ENCODE measurements at places on chromosomes 6 and 20.

DNA sequence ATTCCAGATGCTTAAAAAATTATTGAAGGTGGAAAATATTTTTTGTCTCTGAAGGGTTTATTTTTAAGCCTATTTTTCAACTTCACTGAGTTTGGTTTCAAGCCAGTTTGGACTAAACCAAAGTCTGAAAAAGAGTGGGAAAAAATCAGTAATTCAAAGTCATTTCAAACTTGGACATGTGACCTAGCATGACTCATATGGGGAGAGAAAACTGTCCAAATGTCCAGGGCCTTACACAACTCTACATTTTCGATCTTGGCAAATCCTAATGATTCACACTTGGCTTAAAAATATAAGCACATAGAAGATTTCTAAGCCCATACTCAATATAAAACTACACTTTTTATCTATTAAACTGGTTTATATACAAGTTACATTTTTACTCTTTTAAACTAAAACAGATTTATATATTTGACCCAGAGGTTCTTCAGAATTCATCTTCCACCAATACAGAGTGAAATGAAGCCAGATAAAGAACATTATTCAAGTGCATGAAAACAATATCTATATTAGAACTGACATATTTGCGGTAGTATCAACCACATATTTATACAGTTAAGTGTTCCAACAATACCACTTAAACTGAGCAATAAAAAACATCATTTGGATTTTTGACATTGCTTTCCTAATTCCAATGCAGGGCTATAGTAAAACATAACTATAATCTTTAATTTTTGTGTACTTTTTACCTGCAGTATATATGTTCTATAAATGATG is 110.3 kb upstream of the TCF21 start:
- DNase-seq, result no peak

- DNase-seq, result no peak
Observed at GRCh38 chr6:3714111-3714510, 37.4 kb downstream of the PXDC1 start.

DNA sequence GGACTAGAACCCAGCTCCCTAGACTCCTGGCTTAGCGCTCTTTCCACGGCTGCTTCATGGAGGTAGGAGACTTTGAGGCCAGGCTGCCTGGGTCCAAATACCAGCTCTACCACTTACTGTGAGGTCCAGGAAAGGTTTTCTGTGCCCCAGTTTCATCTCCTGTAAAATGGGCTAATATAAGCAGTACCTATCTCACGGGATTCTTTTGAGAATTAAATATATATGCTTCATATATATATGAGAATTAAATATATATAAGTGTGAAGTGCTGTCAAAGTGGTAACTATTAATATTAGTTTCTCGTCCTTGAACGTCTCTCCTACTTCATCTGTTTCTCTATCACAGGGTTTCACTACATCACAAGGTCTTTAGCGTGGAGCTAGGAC is 10.2 kb upstream of the LY6G5C start:
- no peak for DNase-seq

- DNase-seq, result no peak
Observed at GRCh38 chr20:32336918-32337347, 21.2 kb upstream of the ASXL1 start.

DNA sequence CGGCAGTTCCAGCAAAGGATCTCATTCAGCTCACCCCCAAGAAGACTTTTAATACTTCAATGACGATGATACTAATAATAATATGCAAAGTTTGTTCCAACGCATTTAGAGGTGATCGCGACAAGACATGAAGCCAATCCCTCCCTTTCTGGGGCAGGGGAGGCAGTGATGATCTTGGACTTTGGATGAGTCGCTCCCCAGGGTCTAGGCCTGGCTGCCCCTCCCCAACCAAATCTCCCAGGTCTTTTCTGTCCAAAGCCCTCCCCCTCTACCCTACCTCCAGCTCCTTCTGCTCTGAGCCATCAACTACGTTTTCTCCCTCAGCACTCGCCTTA is 33.9 kb downstream of the HLA-A start:
- no peak for DNase-seq

GRCh38 chr6:42784717-42785498 is 3.1 kb downstream of the BICRAL start:
- DNase-seq, result no peak

- no peak for DNase-seq
Observed at GRCh38 chr20:57600320-57601210, 19.7 kb downstream of the ZBP1 start.

- no peak for DNase-seq
Observed at GRCh38 chr6:33183071-33183683, 9.1 kb downstream of the COL11A2 start.

DNA sequence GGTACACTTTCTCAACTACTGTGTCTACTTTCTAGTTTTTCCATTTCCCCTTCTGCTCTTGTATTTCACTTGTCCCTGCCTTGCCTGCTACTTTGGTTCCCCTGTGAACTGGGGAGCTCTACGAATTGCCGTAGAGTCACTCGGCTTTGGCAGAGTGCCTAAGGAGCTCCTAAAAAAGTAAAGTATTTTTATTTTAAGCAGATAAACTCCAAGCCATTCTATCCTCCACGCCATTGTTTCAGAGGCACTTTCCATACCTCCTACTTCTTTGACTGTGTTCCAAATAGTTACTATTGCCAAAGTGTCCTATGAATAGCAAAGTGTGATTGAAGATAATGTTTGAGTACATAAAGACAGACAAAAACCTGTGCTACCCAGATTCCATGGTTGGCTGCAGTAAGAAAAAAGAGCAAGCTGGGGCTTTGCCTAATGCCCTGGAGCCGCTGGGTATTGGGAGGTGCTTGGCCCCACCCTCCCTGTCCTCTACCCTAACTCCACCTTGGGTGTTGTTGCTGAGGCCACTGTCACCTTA is 5.1 kb upstream of the MBOAT1 start:
- DNase-seq, result no peak

GRCh38 chr6:42571611-42572342 is 7.9 kb downstream of the UBR2 start:
- DNase-seq, result no peak

DNA sequence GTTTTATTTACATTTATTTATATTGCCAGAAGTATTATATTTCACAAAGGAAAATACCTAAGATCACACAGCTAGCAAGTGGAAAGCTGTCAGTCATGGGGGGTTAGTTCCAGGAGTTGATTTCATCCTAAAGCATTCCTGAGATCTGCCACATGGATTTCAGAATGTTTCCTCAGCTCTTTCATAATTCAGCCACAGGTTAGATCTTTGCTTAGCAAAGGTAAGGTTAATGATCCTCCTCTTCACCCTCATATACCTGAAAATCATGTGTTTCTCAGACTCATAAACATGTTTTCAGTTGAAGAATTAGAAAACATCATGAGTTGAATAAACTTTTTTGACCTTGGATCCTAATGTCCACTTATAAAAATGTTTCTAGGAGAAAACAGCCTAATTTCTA is 215.4 kb downstream of the ARHGAP18 start:
- DNase-seq, result no peak

GRCh38 chr20:38238829-38239228 is 21.7 kb downstream of the KIAA1755 start:
- DNase-seq, result no peak

DNA sequence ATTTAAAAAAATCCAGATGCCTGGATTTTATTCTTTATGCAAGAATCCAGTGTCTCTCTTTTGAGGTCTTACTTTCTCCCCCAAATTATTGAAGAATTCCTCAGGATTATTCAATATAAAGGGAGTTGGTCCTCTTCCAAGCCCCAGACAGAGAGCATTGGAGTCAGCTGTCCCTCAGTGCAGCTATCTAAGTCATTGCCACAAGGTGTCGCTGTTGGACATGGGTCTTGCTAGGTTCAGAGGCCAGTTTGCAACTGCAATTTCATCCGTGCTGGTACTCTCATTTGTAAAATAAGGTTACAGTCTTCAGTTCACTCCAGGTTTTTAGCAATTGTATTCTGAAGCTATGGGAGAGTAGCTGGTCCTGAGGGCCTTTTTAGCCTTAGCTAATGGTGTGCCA is 27.8 kb downstream of the CCN2 start:
- peak; percentile 17 for DNase-seq

DNA sequence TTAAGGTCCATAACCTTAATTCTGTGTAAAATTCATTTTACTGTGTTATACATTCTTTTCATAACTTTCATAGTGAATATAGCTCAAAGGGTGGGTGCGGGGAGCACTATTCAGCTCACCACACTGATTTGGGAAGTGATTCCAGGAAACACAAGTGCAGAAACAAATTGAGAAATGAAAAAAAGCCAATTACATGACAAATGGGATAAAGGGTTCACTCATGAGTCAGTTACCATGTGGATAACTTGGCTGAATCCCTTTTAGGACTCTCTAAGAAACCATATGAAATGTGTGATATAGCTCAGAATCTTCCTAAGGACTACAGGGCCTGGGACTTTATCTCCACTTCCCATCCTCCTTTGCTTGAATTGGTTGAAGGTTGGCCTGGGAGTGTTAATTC is 3.1 kb upstream of the BTN2A1 start:
- no peak for DNase-seq

DNA sequence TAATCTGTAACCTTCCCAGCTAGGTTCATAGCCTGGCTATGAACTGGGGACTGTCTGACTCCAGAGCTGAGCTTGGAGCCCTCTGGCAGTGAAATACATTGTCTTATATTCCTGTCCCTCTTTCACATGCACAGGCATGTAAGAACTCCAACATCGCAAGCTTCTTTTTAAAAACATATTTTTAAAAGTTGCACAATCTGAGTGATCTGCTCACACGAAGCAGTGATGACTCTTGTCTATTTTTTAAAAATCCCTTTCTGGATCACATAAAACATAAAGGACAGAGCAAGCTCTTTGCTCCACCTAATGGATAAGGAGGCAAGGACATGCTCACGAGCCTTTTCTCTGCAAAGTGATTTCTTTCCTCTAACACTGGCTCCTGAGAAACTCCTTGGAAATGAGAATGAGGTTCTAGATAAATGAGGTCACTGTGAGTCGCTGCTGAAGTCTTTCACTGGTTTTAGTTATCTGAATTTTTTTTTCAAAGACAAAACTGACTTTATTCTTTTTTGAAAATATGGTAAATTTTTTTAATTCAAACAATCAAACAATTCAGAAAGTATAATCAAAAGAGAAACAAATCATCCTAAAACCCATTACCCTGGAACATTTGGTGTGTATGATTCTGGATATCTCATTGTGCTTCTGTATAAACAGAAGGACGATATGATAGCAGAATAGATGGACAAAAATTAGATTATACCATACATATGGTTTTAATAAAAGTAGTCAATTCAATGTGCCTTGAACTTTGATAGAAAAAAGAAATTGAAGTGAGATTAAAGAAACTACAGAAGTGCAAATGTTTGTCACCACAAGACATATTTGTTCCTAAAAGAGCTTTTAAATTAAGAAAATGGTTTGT is 30.8 kb downstream of the IL20RA start:
- no peak for DNase-seq

DNA sequence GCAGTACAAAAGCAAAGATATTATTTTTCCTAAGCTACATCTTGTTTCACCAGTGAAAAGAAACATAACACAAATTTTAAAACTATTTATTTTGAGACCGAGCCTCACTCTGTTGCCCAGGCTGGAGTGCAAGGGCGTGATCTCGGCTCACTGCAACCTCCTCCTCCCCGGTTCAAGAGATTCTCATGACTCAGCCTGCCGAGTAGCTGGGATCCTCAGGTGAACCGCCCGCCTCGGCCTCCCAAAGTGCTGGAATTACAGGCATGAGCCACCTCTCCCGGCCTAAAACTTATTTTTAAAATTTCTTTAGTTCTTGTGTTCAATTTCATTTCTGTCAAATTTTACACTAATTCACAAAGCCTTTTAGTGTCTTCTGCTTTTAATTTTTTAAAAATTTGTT is 5.9 kb downstream of the SRSF12 start:
- DNase-seq, result no peak

- no peak for DNase-seq
Observed at GRCh38 chr6:42193491-42193894, 1.3 kb downstream of the GUCA1B start.

DNA sequence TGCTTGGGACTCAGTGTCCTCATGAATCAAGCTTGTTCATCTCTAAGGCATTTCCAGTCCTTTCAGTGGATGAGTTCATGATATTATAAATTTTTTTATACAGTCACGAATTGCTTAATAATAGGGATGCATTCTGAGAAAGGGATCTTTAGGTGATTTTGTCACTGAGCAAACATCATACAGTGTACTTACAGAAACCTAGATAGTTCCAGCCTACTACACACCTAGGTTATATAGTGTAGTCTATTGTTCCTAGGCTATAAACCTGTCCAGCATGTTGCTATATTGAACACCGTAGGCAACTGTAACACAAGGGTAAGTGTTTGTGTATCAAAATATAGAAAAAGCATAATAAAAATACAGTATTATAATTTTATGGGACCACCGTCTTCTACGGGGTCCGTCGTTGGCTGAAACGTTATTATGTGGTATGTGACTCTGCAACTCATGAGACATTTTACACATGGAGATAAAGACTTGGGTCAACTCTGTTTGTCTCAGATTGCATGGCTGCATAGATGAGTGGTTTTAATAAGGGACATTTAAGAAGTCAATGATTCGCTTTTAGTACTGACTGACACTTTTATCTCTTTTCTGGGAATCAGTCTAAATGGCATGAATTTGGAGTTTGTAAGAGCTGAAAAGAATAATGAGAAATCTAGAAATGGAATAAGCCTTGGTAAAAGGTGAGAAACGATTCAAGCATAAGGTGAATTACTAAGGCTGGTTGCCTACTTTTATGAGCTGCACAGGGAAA is 33.2 kb downstream of the CLIC5 start:
- no peak for DNase-seq

- no peak for DNase-seq
Observed at GRCh38 chr6:137699031-137699683, 167.9 kb upstream of the TNFAIP3 start.

- DNase-seq, result no peak
Observed at GRCh38 chr6:161523362-161523761, 249.5 kb upstream of the AGPAT4 start.

DNA sequence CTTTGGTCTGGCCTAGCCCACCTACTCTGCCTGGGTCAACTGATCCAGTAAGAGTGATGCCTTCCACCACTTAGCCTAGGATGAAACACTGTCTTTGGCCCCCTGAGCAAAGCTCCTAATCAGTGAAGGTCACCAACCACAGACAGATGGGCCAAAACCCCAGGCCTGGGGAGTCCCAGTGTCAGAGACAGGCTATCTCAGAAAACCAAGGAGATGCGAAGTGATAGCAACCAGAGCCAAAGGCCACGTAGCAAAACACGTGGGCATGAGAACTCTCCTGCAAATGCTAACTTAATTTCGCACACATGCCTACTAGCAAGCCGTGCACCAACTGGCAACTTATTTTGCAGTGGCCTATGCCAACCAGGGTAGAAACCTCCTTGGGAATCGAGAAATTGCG is 29.1 kb downstream of the AGPAT4 start:
- no peak for DNase-seq

GRCh38 chr6:11815231-11815630 is 36.6 kb upstream of the ADTRP start:
- no peak for DNase-seq

GRCh38 chr20:22604815-22605214 is 20.4 kb upstream of the FOXA2 start:
- no peak for DNase-seq
